ENCODE measurements at places on chromosomes 12 and 14. TPM values are rescaled to one million over a fixed set of nuclear protein-coding genes. Genes with fewer than 3 reads are reported as not detected.

The PAH gene
- not detected for total RNA-seq

The SLC25A47 gene
- total RNA-seq = not detected

The OR4E2 gene
- not detected for total RNA-seq

The SMOC1 gene
- total RNA-seq = 0.49 TPM

The TAS2R14 gene
- 3.3 TPM for total RNA-seq

The NFATC4 gene
- total RNA-seq = 11.4 TPM

The DEPDC4 gene
- 2.0 TPM for total RNA-seq

The KLRC2 gene
- not detected for total RNA-seq

The TAS2R10 gene
- 0.69 TPM for total RNA-seq

All from glutamatergic neuron (in vitro differentiated cells).